Thoracic aorta (tissue), 2 donors: ENCODE measurements at places on chromosomes 5 and 9. TPM values are rescaled to one million over a fixed set of nuclear protein-coding genes. Genes with fewer than 3 reads are reported as not detected.

DNA sequence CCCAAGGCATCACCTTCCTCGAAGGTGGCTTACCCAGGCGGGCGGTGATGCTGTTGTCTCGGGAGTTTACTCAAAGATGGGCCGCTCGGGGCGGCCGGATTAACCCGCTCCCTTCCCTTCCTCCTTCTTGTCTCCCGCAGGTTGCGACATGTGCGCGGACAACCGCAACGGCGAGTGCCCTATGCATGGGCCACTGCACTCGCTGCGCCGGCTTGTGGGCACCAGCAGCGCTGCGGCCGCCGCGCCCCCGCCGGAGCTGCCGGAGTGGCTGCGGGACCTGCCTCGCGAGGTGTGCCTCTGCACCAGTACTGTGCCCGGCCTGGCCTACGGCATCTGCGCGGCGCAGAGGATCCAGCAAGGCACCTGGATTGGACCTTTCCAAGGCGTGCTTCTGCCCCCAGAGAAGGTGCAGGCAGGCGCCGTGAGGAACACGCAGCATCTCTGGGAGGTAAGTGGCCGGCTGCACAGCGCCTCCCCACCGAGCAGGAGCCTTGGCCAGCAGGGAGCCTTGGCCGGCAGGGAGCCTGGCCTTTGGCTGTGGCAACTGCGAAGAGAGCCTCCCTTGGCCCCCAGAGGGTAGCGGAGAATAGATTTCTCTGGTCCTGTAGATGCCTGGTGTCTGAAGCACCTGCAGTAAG is 10.6 kb downstream of the PRDM6 start:
- DNase-seq = no peak

DNA sequence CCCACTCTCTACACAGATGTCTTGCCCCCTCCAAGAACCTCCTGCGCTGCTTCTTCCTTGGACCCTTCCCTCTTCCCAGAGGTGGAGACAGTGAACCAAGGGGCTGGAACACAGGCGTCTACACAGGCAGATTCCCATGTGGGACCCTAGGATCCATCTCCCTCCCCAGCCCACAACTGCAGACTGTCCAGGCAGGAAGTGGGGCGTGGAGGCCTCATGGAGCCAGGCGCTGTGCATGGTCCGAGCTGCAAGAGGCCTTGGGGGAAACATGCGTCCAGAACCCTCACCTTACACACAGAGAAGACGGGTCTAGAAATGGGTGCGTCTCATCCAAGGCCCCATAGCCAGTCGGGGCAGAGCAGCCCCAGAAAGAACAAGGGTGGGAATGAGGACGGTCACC is 117.5 kb downstream of the VAV2 start:
- DNase-seq = no peak

DNA sequence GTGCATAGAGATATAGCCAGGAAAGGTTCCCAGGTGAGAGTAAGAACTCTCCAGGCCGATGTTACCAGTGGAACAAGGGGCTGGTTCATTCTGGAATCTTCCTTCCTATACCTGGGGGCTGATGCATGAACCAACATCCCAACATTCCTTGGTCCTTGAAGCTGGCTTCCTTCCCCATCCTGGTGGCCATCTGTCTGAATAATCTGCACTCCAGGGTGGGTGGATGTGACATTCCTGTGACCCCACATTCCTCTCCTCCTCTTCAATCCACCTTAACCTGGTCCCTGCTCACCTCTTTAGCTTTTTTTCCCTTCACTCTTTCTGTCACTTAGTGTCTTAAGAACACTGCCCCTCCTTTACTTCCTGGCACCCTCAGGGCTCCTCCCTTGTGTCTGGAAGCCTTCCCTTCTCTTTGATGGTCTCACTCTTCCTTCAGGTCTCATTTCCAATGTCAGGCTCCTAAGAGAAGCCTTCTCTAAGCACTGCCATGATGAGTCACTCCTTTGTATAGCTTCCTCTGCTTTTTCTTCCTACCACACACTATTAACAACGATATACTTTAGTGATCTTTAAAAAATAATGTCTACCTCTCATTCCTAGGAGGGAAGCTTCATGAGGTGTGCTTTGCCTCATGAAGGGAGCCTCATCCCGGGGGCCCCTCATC is 80.3 kb downstream of the BOD1 start:
- DNase-seq = no peak

GRCh38 chr9:79284081-79284480 is 287.7 kb upstream of the TLE4 start:
- DNase-seq = no peak

DNA sequence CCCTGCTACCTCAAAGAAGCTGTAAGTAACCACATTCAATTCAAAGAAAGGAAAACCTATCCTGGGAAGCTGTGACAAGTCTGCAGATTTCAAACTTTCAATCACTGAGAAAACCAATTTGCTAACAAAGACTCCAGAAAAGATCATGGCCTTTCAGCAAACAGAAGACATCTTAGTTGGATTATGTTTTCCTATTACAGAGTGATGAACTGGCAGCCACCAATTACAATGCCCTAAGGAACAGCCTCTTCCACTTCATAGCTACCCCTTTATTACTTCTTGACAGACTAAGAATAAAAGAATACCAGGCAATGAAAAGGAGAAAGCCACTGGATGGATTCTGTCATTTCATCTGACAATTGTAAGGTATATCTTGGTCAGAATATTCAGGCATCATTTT is 128.2 kb upstream of the RASEF start:
- DNase-seq = no peak

- DNase-seq = no peak
These were observed 195.7 kb downstream of the PALM2AKAP2 start for GRCh38 chr9:109975574-109976295.

DNA sequence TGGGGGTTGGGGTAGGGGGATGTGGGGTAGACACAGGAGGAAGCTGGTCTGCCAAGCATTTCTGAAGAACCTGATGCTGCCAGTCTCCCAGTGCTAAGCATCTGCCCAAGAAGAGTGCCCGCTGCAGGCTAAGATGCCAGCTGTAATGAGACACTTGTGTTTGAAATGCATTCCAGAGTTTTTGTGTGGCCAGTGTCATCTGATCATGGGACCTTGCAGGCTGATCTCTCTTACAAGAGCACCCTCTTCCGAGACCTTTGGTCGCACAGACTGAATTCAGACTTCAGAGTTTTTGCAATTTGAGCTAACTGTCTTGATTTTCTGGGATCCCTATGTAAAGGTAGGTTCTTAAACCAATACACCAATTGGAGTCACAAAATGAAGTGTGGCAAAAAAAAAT is 58.1 kb downstream of the DENND1A start:
- DNase-seq = no peak

- no peak for DNase-seq
These were observed 475.3 kb upstream of the TRPC7 start for GRCh38 chr5:136840601-136841000.

DNA sequence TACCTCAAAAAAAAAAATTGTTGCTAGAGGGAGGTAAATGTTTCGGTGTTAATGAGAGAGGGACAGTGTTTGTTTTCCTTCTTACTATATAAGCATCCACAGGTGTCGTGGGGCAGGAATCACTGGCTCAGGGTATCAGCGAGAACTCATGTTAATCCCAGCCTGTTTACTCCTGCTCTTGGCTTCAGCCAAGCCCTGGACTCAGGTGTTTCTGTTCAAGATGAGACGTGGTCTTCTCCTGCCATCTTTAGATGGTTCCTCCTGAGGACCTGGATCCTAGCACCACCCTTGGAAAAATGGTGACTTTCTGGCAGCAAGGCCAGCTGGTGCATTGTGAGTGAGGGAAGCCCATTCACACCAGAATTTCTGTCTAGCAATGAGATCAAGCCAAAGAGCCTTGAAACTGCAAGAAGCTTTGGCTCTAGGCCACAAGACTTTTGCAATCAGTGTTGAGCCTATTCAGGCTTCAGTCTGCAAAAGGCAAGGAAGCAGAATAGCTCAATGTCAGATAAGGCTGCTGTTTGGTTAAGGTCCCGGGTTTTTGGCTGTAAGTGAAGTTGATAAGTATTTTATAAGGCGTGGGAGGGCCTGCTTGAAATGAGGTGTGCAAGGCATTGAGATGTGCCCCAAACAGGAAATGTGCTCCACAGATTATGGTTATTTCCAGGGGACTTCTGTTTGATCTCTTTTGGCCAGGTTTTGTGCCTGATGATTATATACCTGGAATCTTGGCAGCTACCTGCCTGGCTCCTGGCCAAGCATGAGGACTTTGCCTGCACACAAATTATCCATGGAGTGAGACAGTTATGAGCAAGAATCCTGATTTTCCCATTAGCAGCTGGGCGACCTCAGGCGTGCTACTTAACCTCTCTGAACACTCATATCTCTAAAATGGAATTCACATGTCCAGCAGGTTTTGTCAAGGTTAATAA is 99.8 kb downstream of the TENT4A start:
- peak; percentile 36 for DNase-seq

- DNase-seq = no peak
These were observed 205.3 kb upstream of the IRX4 start for GRCh38 chr5:2087980-2088379.

GRCh38 chr9:133824802-133825186 is 86.6 kb upstream of the SARDH start:
- no peak for DNase-seq

GRCh38 chr5:151682240-151682639 is 4.5 kb downstream of the SPARC start:
- no peak for DNase-seq

GRCh38 chr5:131250751-131251475 is 12.9 kb upstream of the CDC42SE2 start:
- no peak for DNase-seq

GRCh38 chr9:99138424-99139284 is 33.7 kb downstream of the TGFBR1 start:
- no peak for DNase-seq

- no peak for DNase-seq
These were observed 54.6 kb upstream of the S1PR3 start for GRCh38 chr9:88936668-88937067.

DNA sequence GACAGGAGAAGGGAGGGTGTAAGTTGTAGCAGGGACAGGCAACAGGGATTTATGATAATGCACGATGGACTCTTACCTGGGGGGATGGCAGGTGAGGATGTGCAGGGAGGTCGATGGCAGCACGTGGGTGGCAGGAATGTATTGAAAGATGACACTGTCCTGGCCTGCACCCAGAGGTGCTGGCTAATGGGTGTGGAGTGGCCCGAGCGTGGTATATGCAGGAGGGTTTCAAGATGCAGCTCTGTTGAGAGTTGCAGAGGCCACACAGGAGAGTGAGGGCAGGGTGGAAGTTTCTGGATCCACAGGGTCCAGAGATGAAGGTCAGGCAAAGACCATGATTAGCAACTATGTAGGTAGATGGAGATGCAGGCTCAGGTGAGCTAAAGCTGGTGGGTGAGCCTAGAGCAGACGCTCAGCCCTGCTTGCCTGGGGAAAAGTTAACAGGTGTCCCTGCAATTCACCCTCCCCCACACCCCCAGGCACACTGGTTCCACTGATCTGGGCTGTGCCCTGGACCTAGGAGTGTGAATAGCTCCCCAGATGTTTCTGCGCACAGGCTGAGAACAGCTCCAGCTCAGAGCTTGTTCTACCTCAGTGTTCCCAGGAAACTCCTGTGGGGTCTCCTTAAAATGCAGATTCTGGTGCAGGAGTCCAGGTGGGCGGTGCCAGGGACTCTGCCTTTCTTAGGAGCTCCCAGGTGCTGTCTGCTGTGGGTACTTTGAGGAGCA is 21.5 kb upstream of the S1PR3 start:
- no peak for DNase-seq

- DNase-seq = no peak
These were observed 123.0 kb upstream of the FSTL4 start for GRCh38 chr5:133735346-133735745.

DNA sequence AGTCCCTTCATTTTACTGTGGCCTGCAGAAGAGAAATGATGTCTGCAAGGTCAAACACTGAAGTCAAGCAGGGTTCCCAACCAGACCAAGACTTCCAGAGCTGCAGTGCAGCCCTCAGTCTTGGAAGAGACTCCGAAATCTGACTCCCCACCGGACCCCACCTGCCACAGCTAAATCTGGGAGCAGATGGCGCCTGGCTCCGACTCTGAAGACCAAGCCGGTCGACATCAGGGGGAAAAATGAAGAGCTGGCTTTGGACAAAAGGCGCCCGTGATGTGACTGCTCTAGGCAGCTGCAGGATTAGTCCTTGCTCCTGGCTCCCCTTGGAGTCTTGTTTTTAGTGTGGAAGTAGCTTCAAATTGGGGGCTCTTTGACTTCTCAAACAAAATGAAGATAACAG is 72.4 kb upstream of the ZNF622 start:
- DNase-seq = no peak

DNA sequence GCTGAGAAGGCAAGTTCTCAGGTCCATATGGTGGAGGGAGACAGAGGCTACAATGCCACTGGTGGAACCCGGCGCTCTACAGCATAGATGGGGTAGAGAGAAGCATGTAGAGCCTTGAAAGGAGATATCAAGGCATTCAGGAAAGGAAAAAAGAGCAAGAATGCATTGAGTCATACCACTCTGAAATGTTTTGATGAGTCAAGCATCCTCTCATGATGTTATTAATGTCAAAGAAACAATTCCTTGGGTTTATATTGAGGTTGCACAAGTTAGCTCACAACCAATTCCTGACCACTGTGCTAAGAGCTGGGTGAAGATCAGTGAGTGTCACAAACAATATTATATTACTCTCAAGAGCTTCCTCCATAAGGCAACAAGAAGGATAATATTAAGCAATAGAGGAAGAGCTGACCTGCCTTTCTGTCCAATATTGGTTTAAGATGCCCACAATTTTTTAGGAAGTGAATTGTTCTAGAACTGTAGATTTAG is 178.0 kb downstream of the RFK start:
- no peak for DNase-seq

DNA sequence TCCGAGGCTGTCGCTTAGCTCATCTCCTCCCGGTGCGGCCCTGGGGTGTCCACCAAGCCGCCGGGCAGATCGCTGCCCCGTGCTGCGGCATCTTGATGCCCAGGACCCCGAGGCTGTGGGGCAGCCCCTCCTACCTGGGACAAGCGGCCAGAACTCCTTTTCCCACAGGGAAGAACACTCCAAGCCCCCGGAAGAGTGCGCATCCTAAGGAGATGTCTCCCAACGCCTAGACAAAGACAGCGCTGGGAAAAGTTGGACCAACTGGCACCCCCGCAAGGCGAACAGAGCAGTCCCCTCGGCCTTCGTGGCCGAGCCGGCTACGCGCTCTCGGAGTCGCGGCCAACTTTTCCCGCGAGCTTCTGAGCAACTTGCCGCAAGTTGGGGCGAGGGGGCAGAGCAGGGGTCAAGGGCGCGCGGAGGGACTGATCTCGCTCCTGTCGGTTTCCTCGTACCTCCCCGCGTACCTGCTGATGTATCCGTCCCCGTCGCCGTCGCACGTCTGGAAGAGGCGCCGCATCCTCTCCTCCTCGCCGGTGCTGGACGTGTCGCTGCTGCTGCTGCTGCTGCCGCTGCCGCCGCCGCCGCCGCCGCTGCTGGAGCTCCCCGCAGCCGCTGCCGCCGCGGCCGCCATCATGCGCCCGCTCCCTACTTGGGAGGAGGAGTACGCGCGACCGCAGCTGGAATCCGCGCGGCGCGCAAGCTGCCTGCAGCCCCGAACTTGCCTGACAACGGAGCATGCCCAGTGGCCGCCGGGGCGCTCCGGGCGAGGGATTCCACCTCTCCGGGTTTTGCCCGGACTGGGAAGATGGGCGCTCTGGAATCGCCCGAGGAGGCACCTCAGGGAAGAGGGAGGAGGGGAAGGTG is at the start of gene MCC:
Gene MCC (minus strand): TSS at position 673 of the 864 bp plus-strand sequence.
- DNase-seq = no peak

The CNOT6 gene
- 24.8 TPM for total RNA-seq

The SPATA9 gene
- 0.35 TPM for total RNA-seq

The FGF10 gene
- 8.8 TPM for total RNA-seq

The C9orf153 gene
- 0.68 TPM for total RNA-seq

The COL23A1 gene
- total RNA-seq = 2.5 TPM

The GARIN3 gene
- not detected for total RNA-seq

The NR3C1 gene
- total RNA-seq = 56.5 TPM

The IFNA21 gene
- total RNA-seq = not detected

The SH2D3C gene
- total RNA-seq = 5.3 TPM

The SPINK7 gene
- not detected for total RNA-seq

The EPB41L4B gene
- total RNA-seq = 1.1 TPM

The LMX1B gene
- total RNA-seq = not detected

The DRD1 gene
- total RNA-seq = 0.41 TPM
